ENCODE measurements at places on chromosomes 12 and 14.

DNA sequence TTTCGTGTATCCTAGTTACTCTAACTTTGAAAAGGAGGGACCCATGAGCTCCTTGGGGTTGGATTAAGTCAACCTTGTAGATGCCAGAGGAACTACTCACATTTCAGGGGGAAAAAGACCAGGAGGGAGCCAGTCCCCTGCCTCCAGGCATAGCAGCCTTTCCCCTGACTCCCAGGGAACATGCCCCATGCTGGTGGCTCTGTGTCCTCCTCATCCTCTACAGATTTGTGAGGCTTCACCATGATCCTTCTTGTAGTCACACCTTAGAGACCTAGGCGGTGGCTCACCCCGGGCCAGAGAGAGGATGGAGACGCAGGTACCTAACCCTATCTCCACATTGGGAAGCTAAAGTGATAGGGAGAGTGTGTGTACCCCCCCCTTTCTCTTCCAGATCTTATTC, 16.0 kb upstream of the PPP1R1A start:
- no peak for DNase-seq

DNA sequence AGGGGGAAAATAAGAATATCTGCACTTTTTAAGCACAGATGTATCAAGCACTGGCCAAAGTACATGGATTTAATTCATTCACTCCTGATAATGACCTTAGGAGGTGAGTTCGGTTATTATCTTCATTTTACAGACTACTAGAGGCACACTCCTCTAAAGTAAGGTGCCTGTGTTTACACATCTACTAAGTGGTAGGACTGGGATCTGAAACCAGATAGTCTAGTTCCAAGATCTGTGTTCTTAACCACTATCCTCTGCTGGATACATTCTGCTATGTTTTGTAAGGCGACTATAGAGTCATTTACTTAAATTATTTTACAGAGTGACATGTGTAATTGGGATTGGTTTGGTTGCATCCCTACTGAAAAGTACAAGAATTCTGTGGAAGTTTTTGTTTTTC, 175.3 kb downstream of the ESR2 start:
- DNase-seq, result no peak

DNA sequence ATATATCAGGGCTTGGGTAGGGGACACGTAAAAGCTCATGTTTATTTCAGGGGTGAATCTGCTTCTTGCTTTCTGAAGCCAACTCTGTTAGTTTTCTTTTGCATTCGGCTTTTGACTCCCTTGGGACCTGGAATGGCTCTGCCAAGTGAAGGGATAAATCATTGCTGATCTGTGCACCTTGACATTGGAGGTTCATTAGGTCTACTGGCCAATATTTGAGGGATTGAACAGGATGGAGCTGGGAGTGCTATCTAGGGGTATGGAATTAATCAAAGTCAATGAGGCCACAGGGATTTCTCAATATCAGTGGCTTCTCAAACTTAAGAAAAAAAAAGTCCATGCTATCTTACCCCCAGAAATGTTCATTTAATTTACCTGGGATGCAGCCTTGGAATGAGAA, 203.5 kb upstream of the RMST start:
- DNase-seq, result no peak

DNA sequence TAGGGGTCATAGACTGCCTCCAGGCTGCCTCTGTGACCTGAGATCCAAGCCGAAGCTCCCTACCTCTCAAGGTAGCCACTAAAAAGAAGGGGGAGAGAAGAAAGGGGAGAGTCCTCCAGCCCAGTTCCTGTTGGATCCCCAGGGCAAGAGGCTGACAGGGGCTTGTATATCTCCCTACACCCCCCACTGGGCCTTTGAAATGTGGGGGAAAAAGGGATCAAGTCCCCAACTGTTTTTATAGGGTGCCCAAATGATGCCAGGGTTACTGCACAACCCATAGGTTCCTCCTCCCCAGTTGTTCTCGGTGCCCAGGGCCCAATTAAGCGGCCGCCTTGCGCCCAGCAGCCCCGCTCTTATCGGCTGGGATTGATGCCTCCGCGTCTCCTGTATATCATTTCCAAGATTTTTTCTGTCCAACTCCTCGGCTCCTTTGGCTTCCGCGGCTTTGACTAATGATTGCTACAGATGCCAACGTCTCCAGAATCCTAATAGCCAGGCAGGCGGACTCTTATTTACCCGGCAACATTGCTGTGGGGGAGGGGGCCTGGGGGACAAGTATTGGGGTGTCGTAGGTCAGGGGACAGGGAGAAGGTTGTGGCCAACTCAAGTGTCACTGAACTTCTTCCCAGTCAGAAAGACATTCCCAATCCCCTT, 7.6 kb upstream of the HOXC4 start:
- no peak for DNase-seq

- DNase-seq, result no peak
Measured at GRCh38 chr12:102596031-102596430, 115.7 kb upstream of the IGF1 start.

DNA sequence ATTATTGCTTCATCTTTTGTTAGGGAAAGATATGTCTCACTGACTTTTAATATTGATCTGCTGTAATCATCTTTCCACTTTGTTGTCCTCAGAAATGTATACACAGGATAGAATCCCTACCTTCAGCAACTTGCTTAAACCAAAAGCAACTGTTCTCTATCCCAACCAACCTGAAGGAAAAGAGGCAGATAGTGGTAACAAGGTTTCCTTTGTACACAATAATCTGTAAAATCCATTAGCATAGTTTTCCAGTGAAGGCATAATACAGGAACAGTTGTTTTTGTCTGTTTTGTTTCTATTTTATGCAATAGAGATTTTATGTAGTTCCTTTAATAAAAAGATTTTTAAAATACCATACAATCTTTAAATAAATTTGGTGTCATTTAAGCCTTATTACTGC, 170.5 kb downstream of the PIK3C2G start:
- no peak for DNase-seq

GRCh38 chr14:88351966-88352691, 29.1 kb upstream of the KCNK10 start:
- DNase-seq, result no peak

DNA sequence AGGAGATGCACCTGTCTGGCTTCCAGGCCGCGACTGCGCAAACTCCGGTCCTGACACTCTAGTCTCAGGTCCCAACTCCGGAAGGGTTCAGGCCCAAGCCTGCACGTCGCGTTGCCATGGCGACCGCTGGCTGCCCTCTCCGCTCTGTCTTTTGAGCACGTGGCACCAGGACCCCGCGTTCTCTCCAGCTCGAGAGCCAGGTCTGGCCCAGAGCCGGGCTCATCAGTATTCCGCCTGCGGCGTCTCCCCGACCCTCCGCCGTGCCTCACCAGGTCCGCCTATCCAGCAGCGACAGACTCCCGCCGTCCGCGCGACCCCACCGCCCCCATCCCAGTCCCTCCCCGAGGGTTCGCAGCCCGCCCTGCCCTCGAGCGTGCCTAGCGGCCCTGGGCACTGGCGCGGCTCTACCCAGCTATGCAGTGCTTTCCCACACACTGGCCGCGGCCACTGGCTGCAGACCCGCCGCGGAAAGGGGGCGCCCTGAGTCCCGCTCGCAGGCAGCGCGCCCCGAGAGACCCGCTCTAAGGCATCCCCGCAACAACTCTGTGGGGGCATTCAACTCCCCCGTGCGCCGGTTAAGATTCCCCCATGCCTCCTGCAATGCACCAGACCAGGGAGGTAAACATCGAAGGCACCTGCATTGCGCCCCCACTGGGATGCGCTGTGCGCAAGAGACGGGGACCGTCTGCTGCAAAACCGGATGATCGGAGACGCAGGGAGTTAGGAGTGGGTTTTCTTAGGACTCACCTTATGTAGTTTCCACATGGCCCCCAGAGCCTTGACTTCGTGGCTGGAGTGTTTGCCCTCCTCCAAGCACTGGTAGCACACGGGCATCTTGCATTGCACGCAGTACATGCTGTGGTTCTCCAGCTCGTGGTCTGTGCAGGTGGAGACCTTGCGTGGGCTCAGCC, 1.3 kb downstream of the TRIM9 start:
- DNase-seq, result no peak

GRCh38 chr14:65006261-65006721, 19.6 kb downstream of the FNTB start:
- DNase-seq, result no peak

GRCh38 chr14:46582826-46583225, 68.8 kb downstream of the RPL10L start:
- DNase-seq, result no peak

- no peak for DNase-seq
Measured at GRCh38 chr14:63523735-63524426, 19.3 kb downstream of the PPP2R5E start.
